Vagina (tissue), 2 donors: ENCODE measurements at places on chromosomes 2 and 18.

DNA sequence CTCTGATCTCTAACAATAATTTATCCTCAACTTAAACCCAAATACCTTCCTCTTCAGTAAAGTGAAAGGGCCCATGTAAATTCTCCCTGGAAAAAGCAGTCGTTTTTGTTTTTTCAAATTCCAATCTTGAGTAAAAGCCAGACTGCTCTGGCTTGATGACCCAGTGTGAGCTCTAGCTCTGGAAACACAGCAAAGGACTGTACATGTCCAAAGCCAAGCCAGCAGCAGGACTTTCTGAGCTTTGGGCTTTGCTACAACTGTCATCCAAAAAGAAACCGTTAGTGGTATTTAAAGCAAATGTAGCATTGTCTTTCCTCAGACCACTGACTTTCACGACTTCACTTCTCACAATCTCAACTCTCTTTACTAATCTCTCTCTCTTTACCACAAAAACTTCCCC lies 25.4 kb downstream of the SH3YL1 start:
- DNase-seq, result no peak

GRCh38 chr18:74286106-74286855 lies 5.5 kb downstream of the CYB5A start:
- no peak for DNase-seq

DNA sequence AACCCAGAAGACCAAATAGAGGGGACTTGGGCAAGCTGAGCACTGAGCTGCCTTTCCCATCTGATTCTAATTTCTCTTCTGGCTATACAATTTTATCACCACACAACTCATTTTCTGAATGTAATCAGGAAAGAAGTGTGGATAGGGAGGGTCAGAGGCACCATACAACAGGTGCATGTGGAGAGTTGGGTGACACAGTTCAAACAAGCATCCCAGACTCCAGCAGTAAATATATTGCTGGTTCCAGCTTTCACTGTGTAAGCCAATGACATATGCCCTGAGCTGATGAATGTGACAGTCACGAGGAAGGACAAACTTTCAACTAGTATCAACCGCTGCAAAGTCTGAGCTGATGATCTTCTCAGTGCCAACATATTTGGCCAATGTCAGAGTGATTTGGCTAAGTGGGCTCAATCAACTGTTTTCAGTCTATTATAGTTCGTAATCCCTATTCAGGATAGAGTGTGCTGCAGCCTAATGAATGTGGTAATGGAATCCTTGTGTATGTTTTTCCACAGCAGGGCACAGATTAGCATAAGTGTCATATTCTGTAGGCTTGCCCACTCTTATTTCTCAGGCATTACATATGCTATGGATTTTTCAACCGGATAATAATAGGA lies 109.9 kb upstream of the MEIS1 start:
- DNase-seq, result no peak

GRCh38 chr2:54522624-54523281 lies 66.6 kb downstream of the SPTBN1 start:
- no peak for DNase-seq

DNA sequence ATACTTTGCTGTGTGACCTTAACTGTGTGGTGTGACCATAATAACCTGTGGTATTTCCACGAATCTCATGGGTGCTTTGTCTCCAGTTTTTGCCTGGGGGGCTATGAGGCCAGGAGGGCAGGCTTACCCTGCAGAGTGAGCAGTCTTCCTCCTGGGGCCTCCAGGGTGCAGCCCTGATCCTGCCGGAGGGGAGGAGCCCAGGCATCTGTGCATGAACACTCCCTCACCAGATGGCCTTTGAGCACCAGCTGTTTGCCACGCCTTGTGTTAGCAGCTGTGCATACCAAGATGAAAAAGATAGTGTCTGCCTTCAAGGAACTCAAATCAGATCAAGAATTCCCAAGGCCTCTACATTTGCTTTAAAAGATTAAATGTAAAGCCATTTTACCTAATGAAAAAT lies 75.0 kb upstream of the RBM44 start:
- DNase-seq, result peak; percentile 67

- no peak for DNase-seq
Measured at GRCh38 chr2:118521272-118521671, 326.2 kb downstream of the EN1 start.

DNA sequence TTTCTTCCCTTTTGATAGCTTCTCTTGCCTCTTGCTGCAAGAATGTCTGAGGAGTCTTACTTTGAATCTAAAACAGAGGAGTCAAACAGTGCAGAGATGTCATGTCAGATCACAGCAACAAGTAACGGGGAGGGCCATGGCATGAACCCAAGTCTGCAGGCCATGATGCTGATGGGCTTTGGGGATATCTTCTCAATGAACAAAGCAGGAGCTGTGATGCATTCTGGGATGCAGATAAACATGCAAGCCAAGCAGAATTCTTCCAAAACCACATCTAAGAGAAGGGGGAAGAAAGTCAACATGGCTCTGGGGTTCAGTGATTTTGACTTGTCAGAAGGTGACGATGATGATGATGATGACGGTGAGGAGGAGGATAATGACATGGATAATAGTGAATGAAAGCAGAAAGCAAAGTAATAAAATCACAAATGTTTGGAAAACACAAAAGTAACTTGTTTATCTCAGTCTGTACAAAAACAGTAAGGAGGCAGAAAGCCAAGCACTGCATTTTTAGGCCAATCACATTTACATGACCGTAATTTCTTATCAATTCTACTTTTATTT lies 133.5 kb upstream of the CDCA7 start:
- no peak for DNase-seq

DNA sequence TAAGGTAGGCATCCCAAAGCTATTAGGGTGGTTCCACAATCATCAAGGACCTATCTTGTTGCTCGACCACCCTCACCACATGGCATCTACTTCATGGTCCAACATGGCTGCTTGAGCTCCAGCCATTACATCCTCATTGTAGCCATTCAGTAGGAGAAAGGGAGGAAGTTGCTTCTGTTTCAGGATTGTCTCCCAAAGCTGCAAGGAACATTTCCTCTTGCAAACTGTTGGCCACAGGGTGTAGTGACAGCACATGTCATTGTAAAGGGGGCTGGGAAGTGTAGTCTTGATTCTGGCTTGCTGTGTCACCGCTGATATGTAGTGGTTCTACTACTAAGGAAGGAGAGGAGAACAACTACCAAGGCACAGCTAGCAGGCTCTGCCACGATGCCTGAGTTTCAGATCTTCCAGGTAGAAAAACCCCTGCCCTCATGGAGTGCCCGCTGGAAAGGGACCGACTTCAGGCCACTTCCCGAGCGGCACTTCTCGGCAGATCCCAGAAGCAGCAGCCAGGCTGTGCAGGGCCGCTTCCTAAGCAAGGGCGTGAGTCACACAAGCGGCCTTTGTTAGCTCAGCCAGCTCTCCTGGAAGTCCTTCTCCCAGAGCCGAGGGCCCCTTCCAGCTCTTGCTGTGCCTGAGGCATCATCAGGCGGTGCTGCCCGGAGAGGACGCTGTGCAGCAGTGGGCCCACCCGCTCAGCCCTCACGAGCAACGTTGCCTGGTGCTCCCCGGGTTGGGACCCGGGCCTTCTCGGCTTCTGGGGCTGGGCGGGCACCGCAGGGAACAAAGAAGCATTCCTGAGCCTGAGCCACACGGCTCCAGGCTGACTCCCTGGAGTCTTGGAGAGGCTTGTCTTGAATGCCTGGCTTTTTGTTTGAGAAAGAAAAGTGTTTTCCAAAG lies 58.2 kb downstream of the HS6ST1 start:
- DNase-seq, result peak; percentile 87

GRCh38 chr2:156841321-156841720 lies 405.1 kb downstream of the GPD2 start:
- DNase-seq, result no peak

GRCh38 chr18:2906704-2907549 lies 60.1 kb downstream of the EMILIN2 start:
- no peak for DNase-seq

GRCh38 chr2:85601771-85602475 lies 575 bp downstream of the TMEM150A start:
- DNase-seq, result no peak

GRCh38 chr2:68418855-68419254 lies 48.2 kb downstream of the FBXO48 start:
- no peak for DNase-seq

GRCh38 chr2:110994250-110994961 lies 126.3 kb upstream of the BCL2L11 start:
- no peak for DNase-seq

GRCh38 chr2:214410918-214411554 lies at the start of gene VWC2L:
TSS of gene VWC2L (plus strand) at chr2:214411054. CDS start at chr2:214414194, 3,140 bp downstream.
- no peak for DNase-seq

GRCh38 chr18:9333441-9334328 lies 888 bp upstream of the TWSG1 start:
- peak; percentile 88 for DNase-seq

DNA sequence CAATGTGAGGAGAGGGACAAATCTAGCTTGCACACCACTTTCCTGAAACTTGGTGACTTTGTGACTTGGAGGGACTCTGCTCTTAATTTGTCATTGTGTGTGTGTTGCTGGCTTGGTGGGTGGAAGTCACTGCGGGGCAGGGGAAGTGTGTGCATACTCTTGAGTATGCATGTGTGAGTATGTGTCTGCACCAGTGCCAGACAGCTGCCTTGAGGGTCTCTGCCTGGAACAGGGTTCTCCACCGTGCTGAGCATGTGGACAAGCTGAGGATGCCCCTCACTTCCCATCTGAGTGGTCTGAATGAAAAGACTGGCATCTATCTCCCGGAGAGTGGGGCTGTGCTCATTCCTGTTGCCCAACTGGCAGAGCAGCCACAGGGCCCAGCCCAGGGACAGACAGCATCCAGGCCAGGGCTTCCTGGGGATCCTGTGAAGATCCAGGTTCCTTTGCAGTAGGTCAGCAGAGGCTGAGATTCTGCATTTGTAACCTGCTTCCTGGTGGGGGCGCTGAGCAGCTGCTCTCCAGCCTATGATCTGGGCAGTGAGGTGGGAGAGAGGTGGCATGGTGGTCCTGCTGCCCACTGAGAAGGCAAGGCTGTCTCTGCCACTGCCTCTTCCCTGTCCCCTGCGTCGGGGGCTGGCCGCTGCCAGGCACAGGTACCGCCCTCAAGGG lies 138.9 kb upstream of the HAAO start:
- DNase-seq, result no peak

DNA sequence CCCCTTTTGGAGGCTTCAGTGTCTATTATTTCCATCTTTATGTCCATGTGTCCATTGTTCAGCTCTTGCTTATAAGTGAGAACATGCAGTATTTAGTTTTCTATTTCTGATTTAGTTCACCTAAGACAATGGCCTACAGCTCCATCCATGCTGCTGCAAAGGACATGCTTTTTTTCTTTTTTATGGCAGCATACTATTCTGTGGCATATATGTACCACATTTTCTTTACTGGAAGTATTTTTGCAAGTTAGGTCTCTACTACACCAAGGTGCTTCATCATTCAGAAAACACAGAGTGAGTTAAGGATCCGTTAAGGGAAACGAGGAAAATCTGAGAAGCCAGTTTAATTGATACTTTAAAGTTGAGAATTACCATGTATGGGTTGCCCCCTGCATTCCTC lies 297.2 kb downstream of the CDCA7 start:
- DNase-seq, result no peak

DNA sequence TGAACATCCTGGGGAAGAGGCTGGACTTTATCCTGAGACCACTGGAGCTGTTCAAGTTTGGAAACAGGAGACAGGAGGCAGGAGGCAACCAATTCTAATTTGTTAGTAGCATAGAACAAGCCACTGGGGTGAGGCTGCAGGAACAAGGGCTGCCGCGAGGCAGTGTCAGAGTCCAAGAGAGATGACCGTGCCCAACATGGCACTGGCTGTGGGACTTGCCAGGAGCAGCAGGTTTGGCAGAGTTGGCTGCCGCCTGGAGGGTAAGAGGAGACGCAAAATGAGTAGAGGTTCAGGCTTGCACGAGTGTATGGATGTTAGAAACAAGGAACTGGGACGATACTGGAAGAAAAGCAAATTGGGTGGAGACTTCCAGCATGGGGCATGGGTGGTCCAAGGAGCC lies 168.5 kb downstream of the TPGS2 start:
- no peak for DNase-seq

- no peak for DNase-seq
Measured at GRCh38 chr2:47006374-47007222, 91.0 kb upstream of the MCFD2 start.

DNA sequence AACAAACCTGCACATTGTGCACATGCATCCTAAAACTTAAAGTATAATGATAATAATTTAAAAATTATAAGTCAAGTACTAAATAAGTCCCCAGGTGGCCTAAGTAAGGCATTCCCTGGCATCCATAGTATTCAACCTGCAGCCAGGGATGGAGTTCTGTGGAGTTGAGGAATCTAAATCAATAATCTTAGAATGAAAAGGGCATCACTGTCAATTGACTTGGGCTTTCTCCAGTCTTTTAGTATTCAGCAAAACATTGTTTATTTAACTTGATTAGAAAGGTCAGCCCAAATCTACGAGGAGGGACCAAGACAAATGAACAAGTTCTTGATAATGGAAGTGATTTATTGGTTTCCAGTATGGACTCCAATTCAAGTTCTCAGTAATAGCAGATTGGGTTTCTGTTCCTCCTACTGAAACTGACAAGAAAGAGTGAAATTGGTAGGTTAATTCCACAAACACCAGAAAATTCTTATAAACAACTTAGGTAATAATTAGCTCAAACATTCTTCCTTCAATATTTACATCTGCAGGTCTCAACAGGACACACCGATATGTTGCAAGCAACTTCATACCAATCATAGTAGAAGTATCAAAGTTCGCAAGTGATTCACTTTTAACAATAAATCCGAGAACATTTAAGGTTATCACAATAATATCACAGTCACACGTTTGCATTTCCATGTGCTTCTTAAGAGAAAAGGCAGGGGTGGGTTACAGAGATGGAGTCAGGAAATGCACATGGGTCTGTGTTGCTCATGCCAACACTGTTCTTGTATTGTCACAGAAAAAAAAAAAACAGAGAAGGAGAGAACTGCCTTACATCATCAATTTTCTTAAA lies 51.7 kb upstream of the EHBP1 start:
- no peak for DNase-seq

DNA sequence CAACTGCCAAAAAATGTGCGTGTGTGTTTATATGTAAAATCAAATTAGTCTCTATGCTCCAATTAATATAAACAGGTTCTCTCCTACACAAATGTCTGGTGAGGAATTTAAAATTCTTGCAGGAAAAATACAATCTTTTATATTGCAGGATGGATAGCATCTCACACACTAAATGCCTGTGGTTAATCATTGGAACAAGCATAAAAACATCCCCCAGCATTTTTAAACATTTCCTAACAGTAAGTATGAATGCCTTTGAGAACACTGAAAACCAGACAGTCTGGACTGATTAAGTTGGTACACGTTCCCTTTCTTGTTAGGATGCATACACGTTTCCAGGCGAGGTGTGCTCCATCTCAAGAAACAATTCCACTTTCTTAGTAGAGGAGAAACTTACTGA lies 29.9 kb upstream of the PDE1A start:
- DNase-seq, result no peak

DNA sequence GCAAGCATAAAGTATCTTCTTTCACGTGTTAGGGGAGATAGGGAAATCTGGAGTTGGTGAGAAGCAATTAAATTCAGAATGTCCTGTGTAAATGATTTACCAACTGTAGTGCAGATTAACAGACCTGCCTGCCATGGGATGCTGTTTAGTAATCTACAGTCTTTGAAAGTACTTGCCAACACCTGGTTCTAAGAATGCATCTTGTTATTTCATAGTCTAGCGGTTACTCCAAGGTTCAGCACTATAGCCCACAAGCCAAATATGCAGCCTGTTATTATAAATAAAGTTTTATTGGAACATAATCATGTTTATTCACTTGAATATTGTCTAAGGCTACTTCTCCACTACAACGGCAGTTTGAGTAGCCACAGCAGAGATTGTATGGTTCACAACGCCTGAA lies 100.8 kb downstream of the OSBPL6 start:
- DNase-seq, result no peak

GRCh38 chr2:236959036-236959435 lies 126.7 kb upstream of the COPS8 start:
- DNase-seq, result no peak
